ENCODE measurements at places on chromosomes 5 and 9.

DNA sequence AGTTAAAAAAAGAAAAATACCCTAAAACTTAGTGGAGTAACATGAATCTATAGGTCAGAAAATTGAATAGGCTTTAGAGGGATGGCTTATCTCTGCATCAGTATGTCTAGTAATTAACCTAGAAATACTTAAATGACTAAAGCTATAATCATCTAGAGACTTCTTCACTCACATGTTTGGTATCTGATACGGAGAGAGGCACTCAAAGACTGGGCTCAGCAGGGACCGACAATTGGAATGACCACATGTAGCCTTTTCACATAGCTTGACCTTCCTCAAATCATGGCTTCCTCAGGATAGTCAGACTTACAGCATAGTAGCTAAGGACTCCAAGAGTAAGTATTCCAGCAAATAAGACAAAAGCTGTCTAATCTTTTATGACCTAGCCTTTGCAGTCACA lies 105.3 kb upstream of the RORB start:
- DNase-seq: no peak

- no peak for DNase-seq
Observed at GRCh38 chr9:90815183-90815943, 13.7 kb downstream of the SYK start.

DNA sequence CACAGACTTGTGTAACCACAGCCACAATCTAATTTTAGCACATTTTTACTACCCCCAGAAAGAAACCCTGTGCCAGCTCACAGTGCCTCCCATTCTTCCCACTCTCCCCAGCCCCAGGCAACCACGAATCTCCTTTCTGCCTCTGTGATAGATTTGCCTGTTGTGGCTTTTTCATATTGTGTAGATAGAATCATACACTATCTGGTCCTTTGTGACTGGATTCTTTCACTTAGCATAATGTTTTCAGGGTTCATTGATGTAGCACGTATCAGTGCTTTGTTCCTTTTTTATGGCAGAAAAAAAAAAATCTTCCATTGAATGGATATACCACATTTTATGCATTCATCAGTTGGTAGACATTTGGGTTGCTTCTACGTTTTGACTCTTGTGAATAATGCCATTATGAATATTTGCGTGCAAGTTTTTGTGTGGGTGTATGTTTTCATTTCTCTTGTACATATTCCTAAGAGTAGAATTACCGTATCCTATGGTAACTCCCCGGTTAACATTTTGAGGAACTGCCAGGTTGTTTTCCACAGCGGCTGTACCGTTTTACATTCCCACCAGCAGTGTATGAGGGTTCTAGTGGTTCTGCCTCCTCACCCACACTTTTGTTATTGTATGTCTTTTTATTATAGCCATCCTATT lies 64.5 kb downstream of the RCL1 start:
- DNase-seq: no peak

DNA sequence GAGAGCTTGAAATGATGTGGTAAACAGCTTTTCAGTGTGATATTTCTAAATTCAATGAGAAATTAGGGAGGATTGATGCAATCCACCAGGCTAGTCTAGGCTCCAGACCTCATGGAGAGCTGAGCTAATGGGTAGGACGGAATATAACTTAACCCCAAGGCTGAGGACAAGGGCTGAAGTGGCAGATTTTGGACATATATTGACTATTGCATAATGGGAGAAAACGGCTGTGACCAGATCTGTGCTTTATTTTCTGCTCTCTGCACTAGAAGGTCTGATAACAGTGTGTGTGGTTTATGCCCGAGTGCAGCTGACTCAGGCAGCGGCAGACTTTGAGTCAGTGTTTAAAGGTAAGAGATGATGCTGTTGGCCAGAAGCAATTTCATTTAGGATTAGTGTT lies 70.6 kb downstream of the ACTBL2 start:
- DNase-seq: no peak

GRCh38 chr5:131587541-131587940 lies 47.5 kb downstream of the RAPGEF6 start:
- no peak for DNase-seq

GRCh38 chr5:177605667-177606066 lies 5.7 kb downstream of the B4GALT7 start:
- DNase-seq: no peak

- DNase-seq: no peak
Observed at GRCh38 chr5:145227881-145228280, 607.3 kb downstream of the PRELID2 start.

All from NCI-H2227 treated with DMSO at 0.1 percent for 48 hours (cell line).